ENCODE measurements at places on chromosomes 3 and 15. TPM values are rescaled to one million over a fixed set of nuclear protein-coding genes. Genes with fewer than 3 reads are reported as not detected.

GASK1A gene
- total RNA-seq: 0.99 TPM

ALDH1A2 gene
- 1.9 TPM for total RNA-seq

SLC38A3 gene
- total RNA-seq: not detected

UBL7 gene
- 55.1 TPM for total RNA-seq

SLC22A13 gene
- 0.21 TPM for total RNA-seq

CCDC80 gene
- 25.0 TPM for total RNA-seq

GOLGA8S gene
- total RNA-seq: 0.04 TPM

SLC7A14 gene
- 0.04 TPM for total RNA-seq

ZNF717 gene
- 10.4 TPM for total RNA-seq

SLC12A1 gene
- not detected for total RNA-seq

C3orf18 gene
- total RNA-seq: 5.0 TPM

KPNA4 gene
- total RNA-seq: 55.5 TPM

TMIE gene
- not detected for total RNA-seq

SERINC4 gene
- total RNA-seq: 0.04 TPM

SCAANT1 gene
- not detected for total RNA-seq

PCBP4 gene
- total RNA-seq: 33.4 TPM

SCN5A gene
- total RNA-seq: 0.21 TPM

CHRM5 gene
- total RNA-seq: not detected

PLA2G4D gene
- total RNA-seq: 0.07 TPM

SLC28A2 gene
- total RNA-seq: not detected

DLEC1 gene
- total RNA-seq: not detected

CALML4 gene
- total RNA-seq: 4.3 TPM

SNTN gene
- not detected for total RNA-seq

TGM5 gene
- not detected for total RNA-seq

SLC25A36 gene
- total RNA-seq: 42.2 TPM

KLHL25 gene
- total RNA-seq: 4.9 TPM
